ENCODE measurements at places on chromosomes 5 and 9.

DNA sequence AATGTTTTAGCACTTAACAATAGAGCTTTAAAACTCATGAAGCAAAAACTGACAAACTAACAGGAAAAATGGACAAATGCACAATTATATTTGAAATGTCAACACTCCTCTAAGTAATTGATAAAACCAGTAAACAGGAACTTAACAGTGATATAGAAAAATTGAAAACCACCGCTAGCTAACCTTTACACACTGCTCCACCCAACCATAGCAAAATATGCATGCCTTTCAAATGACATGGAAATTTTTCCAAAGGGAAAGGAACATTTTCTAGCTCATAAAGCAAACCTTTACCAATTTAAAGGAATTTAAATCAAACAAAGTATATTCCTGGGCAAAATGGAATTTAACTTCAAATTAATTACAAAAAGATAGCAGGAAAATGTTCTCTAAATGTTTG lies 109.2 kb downstream of the ADAMTS19 start:
- no peak for DNase-seq

DNA sequence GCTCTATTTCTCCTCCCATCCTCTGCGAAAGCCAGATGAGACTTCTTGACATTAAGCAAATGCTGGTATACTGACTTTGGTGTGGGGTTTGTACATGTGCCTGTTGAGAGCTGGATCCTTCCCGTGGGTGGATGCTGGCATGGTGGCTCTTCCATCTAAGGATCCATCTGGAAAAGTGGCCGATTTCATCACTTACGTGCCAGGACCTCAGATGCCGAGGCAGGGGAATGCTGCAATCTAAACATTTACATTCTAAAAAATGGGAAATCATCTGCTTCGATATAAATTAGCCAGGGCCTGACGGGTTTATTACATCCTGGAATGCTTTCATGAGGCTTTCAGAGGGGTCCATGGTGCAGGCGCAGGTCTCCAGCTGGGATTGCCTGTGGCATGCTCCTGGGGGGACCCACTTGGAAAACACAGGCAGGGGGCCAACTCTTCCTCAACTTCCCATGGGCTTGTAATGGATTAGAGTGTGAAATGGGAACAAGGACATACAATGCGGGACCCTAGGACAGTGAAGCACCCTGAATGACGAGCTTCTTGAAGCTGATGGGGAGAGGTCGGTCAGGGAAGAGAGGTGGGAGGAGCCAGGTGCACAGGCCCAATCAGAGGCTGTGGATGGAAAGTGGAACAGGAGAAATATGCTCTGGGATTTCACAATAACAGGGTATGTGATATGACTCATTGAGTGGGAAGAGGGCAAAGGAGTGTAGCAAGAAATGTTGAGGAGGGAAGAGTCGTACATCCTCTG lies 105.5 kb upstream of the PITX1 start:
- DNase-seq: peak; percentile 51

DNA sequence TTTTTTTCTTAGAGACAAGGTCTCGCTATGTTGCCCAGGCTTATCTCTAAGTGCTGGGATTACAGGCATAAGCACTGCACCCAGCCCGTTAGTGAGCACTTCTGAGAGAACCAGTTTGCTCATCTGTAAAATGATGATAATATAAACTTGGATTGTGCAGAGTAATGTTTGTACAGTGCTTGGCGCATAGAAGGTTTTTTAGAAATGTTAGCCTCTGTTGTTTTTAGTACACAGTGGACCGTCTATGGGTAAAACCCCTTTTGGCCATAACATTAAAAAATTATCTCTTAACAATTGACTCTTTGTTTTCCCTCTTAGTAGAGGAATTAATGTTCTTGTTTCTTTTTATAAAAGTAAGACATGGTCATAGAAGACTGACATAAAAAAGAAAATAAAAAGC lies 202.1 kb downstream of the PCSK5 start:
- DNase-seq: no peak

DNA sequence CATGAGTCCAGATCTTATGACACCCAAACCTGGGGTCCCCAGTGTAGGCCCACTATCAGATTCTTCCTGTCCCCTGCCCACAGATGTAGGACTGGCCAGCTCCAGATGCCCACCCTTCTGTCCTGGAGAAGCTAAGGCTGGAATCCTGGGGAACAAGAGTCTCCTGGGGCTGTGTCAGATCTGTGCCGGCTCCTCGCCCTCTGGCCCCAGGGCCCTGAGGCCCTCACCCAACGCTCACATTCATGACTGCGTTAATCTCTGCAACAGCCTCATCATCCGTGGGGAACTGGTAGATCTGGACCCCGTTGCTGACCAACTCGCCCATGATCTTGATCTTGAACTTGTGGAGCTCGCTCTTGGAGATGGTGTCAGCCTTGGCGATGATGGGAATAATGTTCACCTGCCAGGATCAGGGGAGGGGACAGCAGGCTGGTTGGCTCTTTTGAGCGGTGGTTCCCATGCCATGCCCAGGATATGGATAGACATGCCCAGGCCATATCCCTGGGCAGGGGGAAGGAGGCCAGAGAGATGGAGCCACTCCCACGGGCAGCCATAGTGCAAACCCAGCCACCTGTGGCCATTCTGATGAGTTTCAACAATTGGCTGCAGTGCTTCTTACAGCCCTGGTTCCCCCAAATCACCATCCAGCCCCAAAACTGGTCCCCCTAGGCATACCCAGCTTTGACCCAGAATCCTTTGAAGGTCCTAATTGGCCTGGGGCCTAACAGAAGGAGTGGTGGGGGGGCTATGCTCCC lies 14.6 kb downstream of the SEPTIN8 start:
- no peak for DNase-seq

GRCh38 chr5:84870369-84870768 lies 485.7 kb upstream of the EDIL3 start:
- DNase-seq: no peak

DNA sequence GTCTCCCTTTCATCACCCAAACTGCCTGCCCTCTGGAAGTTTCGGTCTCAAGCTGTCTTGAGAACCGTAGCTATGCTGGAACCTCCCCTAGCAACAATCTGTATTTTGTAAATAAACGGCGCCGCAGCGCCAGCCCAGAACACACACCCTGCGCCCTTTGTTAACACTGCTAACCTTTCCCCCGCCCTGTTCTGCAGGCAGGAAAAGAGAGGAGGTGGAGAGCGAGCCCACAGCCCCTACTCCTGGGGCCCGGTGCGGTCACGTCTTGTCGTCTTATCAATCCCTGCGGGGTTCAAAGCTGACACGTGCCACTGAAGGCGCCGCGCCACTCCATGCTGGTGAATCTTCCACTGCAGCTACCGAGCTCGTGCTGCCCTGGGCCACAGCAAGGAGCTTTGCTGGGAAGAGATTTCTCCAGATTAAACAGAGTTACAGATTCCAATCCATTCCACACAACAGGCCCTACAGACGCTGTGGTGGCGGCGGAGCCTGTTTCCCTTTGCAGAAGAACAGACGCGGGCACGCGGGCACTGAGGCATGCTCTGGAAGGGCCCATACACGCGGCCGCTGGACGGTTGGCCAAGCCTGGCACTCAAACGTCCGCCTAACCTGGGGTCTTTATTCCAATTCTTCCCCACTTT lies 25.3 kb downstream of the ZDHHC11B start:
- peak; percentile 81 for DNase-seq

DNA sequence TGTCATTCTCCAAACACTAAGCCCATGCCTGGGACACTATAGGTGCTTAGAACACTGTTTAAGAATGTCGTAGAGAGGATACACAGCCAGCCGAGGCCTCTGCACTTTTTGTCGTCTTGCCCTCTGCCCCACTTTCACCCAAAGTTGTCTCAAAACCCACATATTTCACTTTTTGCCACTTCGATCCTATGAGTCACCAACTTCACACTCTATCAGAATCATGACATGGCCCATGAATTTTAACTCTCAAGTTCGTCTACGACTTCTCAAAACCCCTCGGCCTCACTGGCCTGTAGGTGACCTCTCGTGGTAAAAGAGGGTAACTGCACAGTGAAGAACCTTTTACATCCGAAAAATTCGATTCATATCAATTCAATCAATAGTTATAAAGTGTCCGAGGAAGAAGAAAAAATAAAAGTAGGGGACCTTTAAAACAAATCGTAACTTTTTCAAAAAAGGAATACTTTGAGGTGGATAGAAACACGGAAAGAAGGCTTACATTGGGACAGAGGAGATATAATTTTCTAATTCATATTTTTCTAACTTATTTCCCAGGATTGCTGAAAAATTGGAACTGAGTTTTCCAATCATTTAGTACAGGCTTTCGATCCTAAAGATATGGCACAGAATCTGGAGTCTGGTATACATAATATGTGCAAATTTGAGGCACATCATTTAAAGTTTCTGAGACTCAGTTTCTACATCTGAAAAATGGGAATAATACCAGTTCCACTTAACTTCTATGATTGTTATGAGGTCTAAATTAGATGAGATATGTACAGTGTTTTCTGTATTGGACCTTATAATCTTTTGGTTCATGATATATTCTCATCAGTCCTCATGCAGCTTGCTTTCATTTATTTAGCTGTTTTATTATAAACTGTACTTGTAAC lies 122.6 kb downstream of the APBA1 start:
- peak; percentile 32 for DNase-seq

GRCh38 chr9:25990376-25990775 lies 312.1 kb upstream of the TUSC1 start:
- DNase-seq: no peak

DNA sequence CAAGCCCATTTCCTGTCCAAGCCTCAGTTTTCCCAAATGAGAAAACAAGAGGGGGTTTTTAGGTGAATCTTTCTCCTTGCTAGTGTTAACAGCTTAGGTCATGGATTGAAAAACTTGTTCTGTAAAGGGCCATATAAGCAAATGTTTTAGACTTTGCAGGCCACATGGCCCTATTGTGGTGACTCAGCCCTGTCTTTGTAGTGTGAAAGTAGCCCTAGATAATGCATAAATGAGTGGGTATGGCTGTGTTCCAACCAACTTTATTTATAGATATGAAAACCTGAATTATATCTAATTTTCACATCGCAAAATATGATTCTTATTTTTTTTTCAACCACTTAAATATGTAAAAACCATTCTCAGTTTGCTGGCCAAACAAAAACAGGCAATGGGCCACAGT lies 6.9 kb upstream of the BARX1 start:
- no peak for DNase-seq

- DNase-seq: no peak
Observed at GRCh38 chr9:30058463-30058862, 2326.0 kb upstream of the ACO1 start.

DNA sequence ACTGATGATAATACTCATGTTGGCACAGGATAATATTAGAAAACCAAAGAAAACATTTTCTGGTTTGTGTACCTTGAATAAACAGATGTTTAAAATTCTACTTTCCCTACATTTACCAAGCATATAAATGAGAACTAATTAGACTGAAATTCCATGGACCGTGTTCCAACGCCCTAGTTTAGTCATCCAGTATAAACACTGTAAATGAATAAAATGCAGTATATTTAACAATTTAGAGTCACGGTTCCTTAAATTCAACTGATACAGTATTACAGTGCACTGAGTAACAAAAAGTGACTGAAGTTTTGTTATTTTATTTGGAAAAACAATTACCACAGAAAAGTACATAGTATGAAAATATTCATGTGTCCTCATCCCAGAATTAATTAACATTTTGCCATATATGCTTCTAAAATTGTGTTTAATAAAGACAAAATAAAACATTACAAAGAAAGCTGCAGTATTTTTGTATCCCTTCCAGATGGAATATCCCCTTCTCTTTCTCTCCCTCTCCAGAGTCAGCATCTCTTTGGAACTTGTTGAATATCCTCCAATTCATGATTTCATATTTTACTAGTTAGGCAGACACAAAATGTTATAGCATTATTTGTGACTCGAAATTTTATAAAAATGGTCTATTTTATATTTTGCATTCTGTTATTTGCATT lies 112.5 kb downstream of the HMHB1 start:
- no peak for DNase-seq

DNA sequence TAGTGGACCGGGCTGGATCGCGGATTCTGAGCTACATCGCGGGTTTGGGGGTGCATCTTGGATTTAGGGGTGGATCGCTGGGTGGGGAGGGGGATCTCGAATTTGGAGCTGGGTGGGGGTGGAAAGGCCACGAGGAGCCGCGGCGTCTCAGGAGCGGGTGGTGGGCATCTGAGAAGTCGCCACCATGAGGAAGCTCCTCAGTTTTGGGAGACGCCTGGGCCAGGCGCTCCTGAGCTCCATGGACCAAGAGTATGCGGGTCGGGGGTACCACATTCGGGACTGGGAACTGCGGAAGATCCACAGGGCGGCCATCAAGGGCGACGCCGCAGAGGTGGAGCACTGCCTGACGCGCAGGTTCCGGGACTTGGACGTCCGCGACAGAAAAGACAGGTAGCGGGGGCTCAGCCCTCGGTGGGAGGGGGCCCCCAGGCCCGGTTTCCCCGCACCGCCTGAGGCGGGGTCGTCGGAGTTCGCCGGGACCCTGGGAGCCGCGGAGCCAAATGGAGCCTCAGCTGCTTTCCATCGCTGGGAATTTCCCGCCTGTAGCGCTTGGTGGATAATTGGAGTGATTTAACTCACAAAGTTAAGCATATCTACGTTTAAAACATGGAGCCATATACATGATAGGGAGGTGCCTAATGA lies 376 bp downstream of the ANKRD18B start:
- no peak for DNase-seq

- DNase-seq: no peak
Observed at GRCh38 chr9:97659771-97660170, 26.1 kb downstream of the NCBP1 start.

DNA sequence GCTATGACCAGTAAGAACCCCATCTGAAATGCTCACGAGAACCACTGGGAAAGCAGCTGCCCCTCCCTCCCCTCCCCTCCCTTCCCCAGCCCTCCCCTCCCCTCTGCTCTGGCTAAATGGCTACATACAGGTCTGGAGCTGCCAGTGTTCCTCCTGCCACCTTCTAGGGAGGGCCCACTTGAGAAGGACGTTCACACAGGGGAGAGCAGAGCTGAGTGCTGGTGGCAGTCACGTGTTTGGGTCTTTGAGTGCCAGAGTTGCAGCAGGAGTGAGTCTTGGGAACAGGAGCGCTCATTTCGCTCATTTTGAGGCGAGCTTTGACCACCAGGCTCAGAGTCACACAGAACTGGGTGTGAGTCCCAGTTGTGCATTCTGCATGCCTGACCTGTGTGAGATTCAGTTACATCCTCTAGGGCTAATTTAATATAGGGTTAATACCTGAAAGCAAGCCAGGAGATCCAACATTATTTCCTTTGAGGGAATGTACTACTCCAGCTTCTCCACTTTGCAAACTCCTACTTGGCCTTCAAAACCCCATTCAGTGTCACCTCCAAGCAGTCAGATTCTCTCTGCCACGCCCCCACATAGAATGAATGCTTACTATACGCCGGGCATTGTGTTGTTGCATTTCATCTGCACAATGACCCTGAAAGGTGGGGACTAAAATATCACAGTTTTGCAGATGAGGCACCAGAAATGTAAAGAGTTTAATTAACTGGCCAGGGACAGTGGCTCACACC lies 25.1 kb downstream of the CPLX2 start:
- no peak for DNase-seq

GRCh38 chr9:112571624-112572355 lies 85.2 kb downstream of the KIAA1958 start:
- no peak for DNase-seq

- DNase-seq: no peak
Observed at GRCh38 chr5:138054847-138055558, 22.1 kb upstream of the FAM13B start.

Measured in skin of body (tissue), 3 donors.